Fibroblast of villous mesenchyme (primary cell): ENCODE measurements at places on chromosomes 12 and 14. TPM values are rescaled to one million over a fixed set of nuclear protein-coding genes. Genes with fewer than 3 reads are reported as not detected.

TSHR gene
- total RNA-seq = not detected in 2 replicates

DNA sequence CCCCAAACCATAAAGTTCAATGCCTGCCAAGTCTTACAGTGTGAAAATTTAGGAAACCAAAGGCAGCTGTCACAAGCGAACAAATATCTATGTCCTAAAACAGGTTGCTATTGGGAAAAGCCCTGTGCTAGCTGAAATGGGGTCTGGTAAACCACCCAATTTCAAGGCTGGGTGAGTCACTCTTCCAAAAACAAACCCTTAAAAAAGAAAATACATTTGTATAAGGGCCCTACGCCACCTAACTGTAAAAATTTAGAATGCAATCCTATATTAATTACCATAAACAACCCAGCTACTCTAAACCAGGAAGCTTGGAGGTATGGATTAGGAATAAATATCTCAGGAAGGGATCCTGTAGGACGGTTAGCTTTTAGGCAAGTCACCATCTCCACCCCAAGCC, 32.1 kb downstream of the PRMT8 start:
- DNase-seq = no peak

DNA sequence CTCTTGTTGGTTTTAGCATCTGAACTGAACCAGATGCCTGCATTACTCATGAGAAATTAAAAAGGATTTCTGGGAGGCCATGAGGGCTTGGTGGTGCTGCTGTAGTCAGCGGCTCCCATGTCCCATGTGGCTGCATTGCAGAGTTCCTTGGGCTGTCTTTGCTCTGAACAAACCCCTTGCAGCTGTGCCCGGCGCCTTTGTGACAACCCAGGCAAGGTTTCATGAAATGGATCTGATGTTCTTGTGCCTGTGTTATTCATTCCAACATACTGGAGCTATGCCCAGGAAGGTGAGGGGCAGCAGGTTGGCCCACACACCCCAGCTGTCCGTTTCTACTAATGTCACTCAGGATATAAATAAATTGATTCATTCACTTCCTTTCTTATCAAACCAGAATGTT, 40.8 kb downstream of the TGFB3 start:
- no peak for DNase-seq

- DNase-seq = no peak
These were observed 209.3 kb upstream of the FOXN3 start for GRCh38 chr14:89626233-89626806.

- DNase-seq = peak; percentile 51
These were observed 83.6 kb downstream of the BBS10 start for GRCh38 chr12:76264611-76265012.
